Stimulated activated CD4-positive, alpha-beta T cell treated with anti-CD3 and anti-CD28 coated beads, Interleukin-2, amount 100 ng/mL, for 4 hours (primary cell): ENCODE measurements at places on chromosomes 3 and 15.

DNA sequence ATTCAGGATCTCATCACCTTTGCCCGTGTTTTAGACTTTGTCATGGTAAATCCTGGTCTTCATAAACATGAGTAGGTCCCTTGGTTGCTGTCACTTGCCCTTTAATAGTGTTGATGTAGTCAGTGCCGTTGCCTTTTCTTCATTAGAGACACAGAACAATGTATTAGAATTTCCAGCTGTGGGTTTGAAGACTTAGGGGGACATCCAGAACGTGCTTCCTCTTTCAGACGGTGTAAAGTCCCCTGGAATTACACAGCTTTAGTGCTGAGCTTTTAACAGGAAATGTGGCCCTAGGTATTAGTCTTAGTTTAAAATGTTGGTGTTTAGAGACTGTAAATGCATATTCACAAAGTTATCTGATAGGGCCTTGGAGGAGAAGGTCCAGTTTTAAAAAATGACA lies 8.8 kb upstream of the LRCH3 start:
- no peak for DNase-seq

GRCh38 chr3:100265016-100265415 lies 4.2 kb downstream of the TBC1D23 start:
- no peak for DNase-seq

GRCh38 chr15:41603941-41604911 lies 45.2 kb downstream of the TYRO3 start:
- DNase-seq: peak; percentile 39

GRCh38 chr3:17322106-17322793 lies 420.2 kb downstream of the TBC1D5 start:
- no peak for DNase-seq

- no peak for DNase-seq
Observed at GRCh38 chr3:16765661-16766060, 119.1 kb upstream of the PLCL2 start.

DNA sequence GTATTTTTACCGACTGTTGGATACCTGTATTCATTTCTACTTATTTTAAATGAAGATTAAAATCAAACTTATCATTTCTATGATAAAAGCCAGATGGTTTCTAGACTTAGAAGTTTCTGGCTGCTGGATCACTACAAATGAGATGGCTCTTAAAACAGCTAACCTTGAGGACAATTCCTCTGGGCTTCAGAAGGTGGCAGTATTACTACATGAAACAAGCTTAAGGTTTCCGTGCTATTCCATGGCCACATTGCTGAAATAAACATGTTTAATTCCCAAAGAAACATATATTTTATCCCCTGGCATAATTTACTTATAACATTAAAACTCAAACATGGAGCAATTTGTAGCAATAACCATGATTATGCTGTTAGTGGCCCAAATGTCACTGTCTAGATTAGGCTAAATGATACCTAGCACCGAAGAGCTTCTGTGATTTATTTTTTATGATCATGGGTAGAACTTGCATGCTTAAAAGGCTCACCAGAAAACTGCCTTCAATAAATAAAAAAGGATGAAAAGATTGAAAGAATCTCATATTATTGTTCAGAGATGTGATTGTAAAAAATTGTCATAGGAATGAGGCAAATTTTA lies 204.0 kb upstream of the NANOGP8 start:
- DNase-seq: no peak

- no peak for DNase-seq
Observed at GRCh38 chr3:53595660-53596059, 101.2 kb downstream of the CACNA1D start.

DNA sequence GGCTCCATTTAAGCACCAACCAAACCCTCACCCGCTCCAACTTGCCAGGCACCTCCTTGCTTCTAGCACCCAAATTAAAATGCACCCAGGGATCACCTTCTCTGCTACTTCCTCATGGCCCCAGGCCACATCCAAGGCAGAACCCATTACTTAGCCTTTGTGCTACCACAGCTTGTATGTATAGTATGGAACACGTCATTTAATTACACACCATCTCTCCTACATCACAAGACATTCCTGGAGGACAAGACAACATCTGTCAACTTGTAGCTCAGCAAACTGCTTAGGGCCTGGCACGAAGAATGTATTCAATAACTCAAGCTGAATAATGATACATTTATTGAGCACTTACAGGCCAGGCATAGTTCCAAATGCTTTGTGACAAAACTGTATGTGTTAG lies 23.3 kb downstream of the ZDHHC3 start:
- no peak for DNase-seq

DNA sequence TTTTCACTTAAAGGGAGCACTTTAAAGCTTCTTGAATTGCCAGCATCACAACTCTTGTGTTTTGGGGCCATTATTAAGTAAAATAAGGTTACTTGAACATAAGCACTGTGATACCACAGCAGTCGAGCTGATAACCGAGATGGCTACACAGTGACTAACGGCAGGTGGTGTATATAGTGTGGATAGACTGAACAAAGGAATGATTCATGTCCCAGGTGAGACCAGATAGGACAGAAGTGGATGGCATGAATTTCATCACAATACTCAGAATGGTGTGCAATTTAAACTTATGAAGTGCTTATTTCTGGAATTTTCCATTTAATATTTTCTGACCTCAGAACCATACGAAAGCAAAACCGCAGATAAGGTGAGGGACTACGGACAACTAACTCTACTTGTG lies 40.2 kb downstream of the PBRM1 start:
- DNase-seq: no peak

DNA sequence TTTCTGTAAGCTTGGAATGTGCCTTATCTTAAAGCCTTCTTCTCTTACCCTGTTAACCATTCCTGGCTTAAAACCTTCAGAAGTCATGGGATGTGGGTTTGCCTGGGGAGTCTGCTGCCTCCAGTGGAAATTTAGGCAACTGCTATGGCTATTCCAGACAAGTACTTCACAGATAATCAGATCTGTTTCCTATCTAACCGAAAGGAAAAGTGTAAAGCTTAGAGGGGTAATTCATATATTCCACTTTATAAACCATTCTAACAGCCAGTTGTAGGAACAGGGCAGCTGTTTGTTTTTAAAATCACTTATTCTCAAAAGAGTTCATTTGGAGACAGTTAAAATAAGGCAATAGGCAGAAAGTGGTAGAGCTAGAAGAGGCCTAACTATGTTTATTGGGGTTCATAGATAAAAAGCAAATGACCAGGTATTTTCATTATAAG lies 219.9 kb downstream of the TCF12 start:
- DNase-seq: no peak

GRCh38 chr15:62545467-62546227 lies 380.6 kb upstream of the C2CD4B start:
- DNase-seq: no peak

GRCh38 chr3:120286465-120286864 lies 1.4 kb upstream of the GPR156 start:
- no peak for DNase-seq

DNA sequence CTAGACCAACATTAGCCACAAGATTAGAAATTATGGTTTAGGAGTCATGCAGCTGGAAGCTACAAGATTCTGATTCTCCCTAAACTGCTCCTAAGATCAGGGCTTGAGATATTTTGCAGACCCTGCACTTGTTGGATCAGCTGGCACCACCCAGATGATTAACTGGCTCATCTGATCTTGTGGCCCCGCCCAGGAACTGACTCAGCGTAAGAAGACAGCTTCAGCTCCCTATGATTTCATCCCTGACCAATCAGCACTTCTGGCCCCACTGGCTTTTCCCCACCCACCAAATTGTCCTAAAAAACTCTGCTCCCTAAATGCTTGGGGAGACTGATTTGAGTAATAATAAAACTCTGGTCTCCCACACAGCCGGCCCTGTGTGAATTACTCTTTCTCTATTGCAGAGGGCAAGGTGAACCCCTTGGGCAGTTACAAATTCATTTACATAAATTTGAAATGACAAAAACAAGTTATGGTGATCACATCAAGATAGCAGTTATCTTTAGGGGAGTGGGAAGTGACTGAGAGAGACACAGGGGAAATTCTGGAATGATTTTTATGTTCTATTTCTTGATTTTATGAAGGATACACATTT lies 76.5 kb downstream of the CD200R1L start:
- peak; percentile 17 for DNase-seq

DNA sequence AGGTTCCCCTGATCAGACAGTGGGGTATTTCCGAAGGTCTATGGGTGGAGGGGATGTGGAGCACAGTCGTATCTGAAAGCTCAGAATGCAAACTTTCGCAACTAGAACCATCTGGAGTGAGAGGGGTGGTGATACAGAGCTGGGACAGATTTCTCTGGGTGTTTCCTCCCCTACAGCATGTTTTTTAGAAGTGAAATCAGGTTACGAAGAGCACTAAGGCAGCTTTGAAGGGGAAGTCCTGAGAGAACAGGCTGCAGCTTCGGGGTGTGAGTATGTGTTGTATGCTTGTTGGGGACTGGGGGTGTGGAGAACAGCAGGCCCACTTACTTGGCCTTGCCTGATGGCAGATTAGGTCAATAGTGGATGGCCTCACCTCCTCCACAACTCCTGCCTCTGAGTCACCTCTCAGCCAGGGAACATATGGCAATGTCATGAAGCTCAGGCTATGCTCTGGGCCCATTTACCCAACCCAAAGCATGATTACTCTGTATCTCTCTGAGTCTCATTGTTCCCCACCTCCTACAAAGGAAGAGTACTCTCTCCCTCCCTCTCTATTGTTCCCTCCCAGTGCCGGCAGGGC lies 107.2 kb upstream of the RASGRP1 start:
- no peak for DNase-seq
